RWPE1 (cell line): ENCODE measurements at places on chromosomes 7 and 10.

DNA sequence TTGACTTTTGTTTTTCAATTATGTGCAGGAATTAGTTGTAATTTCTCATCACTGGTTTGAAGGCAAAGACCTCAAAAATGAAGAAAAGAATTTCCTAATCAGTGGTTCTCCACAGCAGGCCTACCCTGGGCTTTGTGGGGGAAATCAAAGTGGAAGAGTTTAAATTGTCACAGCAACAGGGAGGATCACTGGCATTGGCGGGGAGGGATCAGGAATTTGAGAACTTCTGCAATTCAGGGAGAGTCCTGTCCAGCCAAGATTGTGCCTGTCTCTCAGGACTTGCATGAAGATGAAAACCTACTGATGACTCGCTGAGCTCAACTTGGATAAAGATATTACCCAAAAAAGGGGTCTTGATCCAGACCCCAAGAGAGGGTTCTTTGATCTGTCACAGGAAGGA lies 70.1 kb downstream of the HACD1 start:
- DNase-seq, result no peak

DNA sequence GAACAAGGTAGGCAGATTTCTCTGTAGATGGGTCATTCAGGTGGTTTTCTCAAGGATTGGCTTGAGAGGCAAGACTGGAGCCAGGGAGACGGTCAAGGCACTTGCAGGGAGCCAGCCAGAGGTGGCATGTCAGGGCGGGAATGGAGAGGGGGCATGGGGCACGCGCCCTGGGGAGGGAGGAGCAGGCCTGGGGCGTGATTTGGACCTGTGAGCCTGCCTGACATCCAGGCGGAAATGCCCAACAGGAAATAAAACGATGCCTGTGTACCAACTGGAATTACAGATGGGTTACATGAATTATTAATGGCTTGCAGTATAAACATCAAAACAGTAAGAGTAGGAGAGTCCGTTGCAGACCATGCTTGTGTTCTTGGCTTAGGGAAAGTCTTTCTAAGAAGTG lies 8.6 kb upstream of the SUN1 start:
- DNase-seq, result no peak

- no peak for DNase-seq
Observed at GRCh38 chr7:40402661-40403060, 267.9 kb downstream of the SUGCT start.

- no peak for DNase-seq
Observed at GRCh38 chr10:101682172-101682825, 12.7 kb downstream of the FBXW4 start.

GRCh38 chr7:78141522-78142281 lies 343.1 kb downstream of the PHTF2 start:
- DNase-seq, result no peak

GRCh38 chr10:109317746-109318366 lies 605.5 kb downstream of the XPNPEP1 start:
- no peak for DNase-seq

GRCh38 chr10:43316516-43316915 lies 49.7 kb upstream of the RASGEF1A start:
- DNase-seq, result no peak

DNA sequence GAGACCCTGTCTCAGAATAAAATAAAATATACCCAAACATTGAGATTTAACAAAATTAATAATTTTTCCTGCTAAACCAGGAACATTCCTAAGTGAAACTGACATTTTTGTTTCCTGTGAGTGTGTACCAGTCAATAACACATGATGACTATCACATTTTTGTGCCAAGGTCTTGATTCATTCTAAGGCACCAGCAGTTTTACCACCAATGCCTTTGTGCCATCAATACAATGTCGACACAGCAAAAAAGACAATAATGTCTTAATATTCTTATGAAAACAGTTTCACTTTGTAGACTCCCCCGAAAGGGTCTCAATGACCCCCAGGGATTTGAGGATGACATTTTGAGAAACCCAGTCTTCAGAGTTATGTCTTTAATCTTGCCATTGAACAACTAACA lies 7.2 kb upstream of the CADPS2 start:
- no peak for DNase-seq

GRCh38 chr7:155231941-155232340 lies 65.7 kb upstream of the INSIG1 start:
- no peak for DNase-seq

- DNase-seq, result no peak
Observed at GRCh38 chr7:141251957-141252356, 178.1 kb downstream of the TMEM178B start.

DNA sequence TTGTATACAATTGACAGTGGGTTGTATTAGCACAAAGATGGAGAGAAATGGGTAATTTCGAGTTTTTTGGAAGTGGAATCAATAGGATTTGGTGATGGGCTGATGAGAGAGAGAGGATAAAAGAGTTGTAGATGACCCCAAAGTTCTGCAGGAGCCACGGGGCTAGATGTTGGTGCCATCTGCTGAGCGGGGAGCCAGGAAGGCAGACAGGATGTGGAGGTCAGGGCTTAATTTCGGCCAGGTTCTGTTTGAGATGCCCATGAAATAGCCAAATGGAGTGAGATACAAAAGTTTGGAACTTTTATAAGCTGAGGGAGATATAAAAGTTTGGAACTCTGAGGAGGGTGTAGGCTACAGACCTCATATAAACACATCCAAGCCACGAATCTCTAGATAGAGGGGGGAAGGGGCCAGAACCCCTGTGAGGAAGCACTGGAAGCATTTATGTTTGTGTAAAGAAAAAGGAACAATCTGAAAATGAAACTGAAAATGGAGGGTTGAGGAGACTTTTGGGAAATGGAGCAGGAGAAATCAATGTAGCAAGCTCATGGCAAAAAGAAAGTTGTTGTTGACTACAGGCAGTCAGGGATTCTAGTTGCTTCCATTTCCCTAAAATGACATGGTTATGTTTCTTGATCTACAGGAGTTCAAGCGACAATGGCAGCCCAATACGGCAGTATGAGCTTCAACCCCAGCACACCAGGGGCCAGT lies 2.2 kb downstream of the GIMAP4 start:
- no peak for DNase-seq

- DNase-seq, result no peak
Observed at GRCh38 chr10:122157451-122157850, 113.6 kb upstream of the BTBD16 start.

DNA sequence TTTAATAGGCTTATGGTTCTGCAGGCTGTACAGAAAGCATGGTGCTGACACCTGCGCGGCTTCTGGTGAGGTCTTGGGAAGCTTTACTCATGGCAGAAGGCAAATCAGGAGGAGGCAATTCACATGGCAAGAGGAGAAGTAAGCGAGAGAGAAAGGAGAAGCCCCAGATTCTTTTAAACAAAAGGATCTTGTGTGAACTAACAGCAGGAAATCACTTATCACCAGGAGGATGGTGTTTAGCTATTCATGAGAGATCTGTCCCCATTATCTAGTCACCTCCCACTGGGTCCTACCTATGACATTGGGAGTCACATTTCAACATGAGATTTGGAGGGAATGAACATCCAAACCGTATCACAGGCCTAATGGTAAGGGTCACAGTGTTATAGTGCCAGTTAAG lies 678.0 kb upstream of the KCND2 start:
- DNase-seq, result no peak

GRCh38 chr7:43735802-43736603 lies 6.7 kb upstream of the COA1 start:
- DNase-seq, result no peak

DNA sequence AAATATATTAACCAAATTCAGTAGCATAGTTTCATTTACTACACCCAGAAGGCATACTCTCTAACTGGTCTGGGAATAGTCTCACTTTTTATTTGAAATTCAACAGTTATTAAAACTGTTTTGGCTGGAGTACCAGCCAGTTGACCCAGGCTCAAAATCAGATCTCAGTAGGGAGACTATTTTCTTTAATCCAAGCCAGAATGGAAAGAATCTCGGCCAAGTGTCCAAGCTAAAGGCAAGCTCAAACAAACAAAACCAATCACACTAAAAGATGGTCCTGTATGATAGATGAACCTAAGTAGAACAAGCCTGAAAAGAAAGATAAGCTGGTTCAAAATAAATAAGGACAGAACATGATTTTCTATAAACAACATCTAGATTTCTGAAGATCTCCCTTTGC lies 259.6 kb upstream of the POM121L12 start:
- DNase-seq, result no peak

DNA sequence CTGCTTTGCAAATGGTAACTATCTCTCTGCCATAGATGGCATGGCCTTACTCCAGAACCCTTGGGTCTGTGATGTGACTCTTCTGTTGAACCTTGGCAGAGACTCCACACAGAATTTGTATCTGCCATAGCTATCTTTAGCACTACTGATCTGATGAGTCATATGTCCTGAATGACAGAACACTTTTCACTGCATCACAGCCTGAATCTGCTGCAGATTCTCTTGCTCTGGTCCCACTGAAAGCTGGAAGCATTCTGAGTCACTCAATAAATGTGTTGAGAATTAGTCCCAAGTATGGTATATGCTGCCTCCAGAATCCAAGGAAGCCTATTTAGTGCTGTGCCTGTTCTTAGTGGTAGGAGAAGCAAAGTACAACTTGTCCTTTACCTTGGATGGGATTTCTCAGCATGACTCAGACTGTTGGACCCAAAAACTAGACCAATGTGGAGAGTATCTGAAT lies 39.5 kb upstream of the ANKRD1 start:
- DNase-seq, result peak; percentile 48
